Frontal cortex (tissue), 4 donors: ENCODE measurements at places on chromosomes 6 and 20.

DNA sequence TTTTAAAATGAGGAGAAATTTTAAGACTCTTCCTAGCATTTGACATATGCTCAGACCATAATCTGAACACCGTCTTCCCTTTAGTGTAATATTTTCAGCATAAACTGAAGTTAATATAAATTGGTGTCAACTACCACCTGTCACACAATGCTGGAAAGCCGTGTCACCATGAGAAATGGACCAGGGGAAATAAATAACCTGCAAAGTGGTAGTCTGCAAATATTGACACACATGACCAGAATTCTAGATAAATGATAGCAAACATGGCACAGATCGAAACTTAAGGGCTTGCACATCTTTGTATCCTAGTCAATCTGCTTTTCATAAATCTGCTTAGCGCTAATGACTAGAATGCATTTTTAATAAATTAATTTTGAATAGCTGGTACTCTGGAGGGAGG, 191.9 kb downstream of the CD83 start:
- no peak for DNase-seq

DNA sequence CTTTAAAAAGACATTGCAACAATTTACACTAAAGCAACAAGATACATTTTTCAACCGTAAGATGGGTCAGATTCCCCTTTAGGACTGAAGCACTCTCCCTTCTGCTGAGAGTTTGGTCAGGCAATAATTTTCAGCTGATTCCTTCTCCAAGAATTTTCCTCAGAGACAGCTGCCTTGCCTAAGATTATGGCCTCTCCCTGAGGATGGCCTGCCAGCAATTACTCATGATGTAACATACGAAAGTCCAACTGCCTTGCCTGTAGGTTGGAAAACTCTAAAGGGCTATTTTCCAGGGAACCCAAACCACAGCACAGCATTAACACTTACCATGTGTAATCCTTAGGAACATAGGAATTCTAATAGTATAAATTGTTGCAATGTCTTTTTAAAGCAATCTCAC, 229.1 kb upstream of the FLRT3 start:
- no peak for DNase-seq

GRCh38 chr6:43887906-43888683, 118.1 kb downstream of the VEGFA start:
- DNase-seq: no peak

GRCh38 chr6:38193051-38193450, 373.5 kb downstream of the ZFAND3 start:
- no peak for DNase-seq

DNA sequence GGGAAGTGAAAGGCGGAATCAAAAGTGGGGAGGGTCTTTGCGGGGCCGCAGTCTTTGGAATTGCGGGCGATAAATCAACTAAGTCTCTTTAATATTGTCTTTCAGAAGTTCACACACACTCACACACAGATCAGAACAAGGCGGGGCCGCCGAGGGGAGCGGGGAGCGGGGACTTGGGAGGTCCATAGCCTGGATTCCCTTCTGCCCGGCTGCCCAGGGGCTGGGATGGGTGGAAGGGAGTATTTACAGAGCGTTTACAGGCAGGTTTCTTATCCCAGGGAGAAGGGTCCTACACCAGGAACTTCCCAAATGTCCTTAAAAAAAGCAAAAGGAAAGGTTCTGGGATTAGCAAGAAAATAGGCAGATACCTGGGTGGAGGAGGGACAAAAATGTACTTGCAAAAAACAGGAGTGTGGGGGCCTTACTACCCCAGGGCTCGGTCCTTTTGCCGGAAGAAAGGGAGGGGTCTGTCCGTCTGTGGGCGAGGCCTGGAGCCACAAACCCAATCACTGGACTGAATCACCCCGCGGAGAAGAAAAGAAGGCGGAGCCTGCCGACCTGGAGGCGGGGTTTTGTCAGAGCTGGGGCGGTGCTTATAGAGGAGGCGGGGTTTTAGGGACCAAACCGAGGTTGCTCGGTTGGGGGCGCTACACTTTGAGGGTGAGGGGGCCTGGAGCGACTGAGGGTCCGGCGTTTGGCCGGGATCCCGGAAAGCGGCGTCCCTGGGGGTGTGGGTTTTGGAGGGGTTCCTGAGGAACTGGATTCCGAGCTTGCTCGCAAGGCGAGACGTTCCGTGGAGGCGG, 3.2 kb downstream of the PRRT1 start:
- DNase-seq: no peak

- DNase-seq: no peak
Measured at GRCh38 chr20:53896041-53896440, 174.4 kb downstream of the BCAS1 start.

- DNase-seq: no peak
Measured at GRCh38 chr6:39090036-39090435, 24.9 kb downstream of the SAYSD1 start.

DNA sequence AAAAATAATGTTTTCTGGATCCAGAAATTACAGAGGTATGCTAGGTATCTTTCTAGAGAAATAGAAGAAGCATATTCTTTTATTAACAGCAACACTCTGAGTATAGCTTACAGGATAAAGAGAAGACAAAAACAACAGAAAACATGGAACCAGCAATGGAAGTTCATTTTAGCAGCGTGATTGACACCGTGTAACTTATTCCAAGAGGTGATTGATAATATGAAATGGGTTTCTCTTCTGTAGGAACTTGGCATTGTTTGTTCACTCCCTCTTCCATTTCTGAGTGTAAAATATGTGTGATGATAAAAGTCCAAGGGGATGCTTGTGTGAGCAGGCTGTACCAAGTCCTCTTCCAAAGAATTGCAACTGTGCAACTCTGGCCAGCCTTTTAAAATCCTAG, 303.0 kb downstream of the COL12A1 start:
- no peak for DNase-seq

DNA sequence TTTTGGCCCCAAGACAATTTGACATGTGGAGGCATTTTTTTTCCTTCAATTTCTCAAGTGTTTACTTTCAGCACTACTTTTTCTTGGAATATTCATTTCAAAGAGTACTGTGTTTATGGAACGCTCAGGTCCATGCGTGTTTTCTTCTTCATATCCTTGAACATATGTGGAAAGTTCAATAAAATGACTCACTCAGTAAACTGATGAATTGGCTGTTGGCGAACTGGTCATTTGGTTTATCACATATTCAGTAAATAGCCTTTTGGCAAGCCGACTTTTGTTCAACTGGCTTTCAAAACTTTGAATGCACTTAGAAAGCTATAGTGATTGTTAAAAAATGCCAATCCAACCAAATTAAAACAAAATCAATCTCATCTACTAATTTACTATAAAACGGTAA, 964.6 kb upstream of the SLC35B3 start:
- DNase-seq: no peak

DNA sequence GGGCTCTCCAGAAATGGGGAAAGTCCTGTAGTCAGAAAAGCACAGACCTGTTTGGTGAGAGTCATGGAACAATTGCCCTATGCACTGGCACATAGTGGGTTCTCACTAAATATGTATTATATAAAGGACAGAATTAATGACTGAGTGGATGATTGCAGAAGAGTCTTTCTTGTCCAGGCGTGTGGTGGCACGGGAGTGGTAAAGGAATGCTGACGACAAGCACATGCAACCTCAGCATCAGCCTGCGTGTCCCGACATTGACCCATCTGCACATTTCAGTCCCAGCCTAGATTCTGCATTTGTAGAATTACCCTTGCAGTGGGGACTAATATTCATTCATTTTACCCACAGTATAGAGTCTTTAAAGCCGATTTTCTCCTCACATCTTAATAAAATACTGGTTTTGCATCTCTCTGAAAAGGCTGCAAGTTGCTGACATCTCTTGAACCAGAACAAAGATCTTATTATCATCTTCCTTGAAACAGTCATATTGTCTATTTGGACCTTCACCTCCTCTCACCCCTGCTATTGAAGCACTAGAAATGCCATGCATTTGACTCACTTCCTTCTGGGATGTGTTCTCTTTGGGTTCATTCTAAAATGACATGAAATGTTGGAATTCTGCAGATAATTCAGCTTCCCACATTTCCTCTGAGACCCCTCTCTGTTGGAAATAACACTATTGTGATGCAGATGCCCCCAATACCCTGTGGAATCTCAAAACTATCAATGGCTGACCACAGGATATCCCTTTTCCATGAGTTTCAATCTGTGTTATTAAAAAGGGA, 883.6 kb upstream of the FLRT3 start:
- no peak for DNase-seq

GRCh38 chr6:30876039-30876730, 8.1 kb upstream of the DDR1 start:
- DNase-seq: no peak

DNA sequence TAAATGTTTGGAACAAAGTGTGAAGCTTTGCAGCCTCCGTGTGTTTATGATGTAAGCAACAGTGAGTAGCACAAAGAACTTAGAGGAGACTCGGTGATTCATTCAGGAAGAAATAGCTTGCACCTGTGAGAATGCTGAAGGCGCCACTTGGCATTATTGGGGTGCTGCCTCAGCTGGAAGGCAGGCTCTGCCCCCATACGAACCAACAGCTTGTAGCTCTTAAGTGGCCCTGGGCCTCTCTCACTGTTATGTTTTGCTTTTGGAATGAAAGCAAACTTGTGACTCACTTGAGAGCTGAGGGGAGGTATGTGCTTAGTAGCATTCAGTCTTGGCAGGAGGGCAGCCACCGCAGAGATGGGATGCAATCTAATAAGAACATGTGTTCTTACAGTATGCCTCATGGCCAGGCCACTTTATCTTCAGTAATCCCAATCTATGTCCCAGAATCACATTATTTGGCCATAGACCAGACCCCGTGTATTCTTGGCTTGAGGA, 310.7 kb downstream of the EYA4 start:
- DNase-seq: no peak

DNA sequence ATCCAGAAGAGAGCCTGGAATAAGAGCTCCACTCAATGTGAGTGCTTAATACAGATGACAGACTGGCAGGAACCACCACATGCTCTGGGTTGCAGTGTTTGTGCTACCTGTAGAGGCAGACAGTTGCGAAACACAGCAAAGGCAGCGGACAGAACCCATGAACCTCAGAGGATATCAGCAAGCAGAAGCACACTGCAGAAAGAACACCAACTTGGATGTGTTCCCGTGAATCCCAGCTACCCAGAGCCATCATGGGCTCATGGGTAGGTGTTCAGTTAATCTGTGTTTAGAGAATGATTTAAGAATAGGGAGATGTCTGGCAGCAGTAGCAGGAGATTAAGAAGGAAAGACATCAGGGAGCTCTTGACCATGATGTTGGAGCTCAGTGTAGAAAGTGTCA, 133.3 kb upstream of the FOXQ1 start:
- DNase-seq: no peak

DNA sequence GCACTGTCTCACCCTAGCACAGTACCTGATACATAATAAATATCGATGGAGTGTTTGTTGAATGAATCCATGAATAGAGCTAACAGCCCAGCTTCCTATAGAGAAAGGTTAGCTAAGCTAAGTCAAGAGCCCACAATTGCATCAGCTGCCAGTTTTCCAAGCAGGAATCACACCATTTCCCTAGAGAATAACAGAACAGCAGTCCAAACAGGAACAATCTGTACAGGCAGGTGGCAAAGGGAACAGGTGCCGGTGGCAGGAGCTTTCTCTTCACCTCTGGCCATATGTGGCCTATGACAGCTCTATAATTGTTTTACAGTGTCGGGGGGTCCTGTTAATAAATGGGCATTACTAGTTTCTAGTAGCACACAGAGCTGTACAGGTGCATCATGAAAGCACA, 38.8 kb downstream of the ISM1 start:
- DNase-seq: no peak

- DNase-seq: no peak
Measured at GRCh38 chr6:116761779-116762178, 3.7 kb downstream of the FAM162B start.

DNA sequence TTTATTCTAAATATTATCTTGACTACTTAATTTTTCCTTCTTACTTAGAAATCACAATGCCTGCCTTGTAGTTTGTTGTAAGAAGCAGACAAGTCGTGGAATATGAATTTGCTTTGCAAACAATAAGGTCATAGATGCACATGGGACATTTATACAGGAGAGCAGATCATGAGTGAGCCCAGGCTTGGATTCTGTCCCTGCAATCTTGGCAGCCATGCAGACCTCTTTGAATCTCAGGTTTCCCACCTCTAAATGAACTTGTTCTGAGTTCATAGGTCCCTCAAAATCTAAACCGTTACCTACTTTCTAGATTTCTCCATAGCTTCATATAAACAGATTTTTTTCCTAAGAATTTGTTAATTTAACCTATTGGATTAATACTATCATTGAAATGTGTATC, 19.5 kb downstream of the KIAA0408 start:
- DNase-seq: no peak

DNA sequence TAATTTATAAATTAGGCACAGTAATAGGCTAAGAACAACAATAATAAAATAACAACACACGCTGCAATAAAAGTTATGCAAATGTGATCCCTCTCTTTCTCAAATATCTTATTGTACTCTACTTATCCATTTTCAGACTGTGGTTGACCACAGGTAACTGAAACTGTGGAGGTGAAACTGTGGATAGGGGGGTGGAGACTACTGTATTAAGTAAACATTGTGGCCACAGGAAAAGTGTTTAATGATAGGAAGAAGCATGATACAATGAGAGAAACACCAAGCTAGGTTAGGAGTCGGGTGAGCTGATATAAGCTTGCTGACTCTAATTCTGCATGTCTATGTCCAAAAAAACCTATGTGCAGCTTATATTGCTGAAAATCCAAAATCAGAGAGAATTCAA, 23.0 kb downstream of the NHLRC1 start:
- no peak for DNase-seq

GRCh38 chr20:39164642-39165041, 202.5 kb downstream of the DHX35 start:
- no peak for DNase-seq

GRCh38 chr20:23412026-23412425, 9.3 kb downstream of the NAPB start:
- DNase-seq: no peak

DNA sequence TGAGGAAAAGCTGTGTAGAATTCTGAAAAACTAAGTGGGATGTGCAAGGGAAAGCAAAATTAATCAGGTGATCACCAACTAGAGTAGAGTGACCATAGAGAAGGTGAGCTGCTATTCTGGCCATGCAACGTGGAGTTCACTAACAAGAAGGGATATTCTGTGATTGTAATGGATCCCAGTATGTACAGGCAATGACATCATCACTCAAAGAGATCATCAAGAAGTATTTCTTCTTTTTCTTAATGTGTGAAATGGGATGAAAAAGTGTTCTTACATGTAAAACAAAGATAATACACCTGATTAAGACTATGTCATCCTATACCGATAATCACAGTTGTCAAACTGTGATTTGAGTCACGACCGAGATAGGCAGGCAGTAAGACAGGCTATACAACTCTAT, 101.2 kb downstream of the SMPDL3A start:
- DNase-seq: no peak

- no peak for DNase-seq
Measured at GRCh38 chr6:55941702-55942101, 66.3 kb upstream of the BMP5 start.
